Choroid plexus epithelial cell (primary cell): ENCODE measurements at places on chromosomes 16 and 17.
A peak's percentile ranks its signal among the peaks of the same experiment; 100 is the strongest.

GRCh38 chr16:15642557-15643047, 352 bp downstream of the MARF1 start:
- peak; percentile 62 for DNase-seq

- DNase-seq: no peak
Measured at GRCh38 chr16:407253-407652, 5.6 kb downstream of the DECR2 start.

GRCh38 chr16:84641643-84642358, 6.5 kb upstream of the KLHL36 start:
- no peak for DNase-seq

- DNase-seq: no peak
Measured at GRCh38 chr17:76570877-76571471, 14.7 kb downstream of the ST6GALNAC2 start.

GRCh38 chr17:76153202-76153601, 12.2 kb upstream of the FOXJ1 start:
- no peak for DNase-seq

GRCh38 chr16:19883296-19883965, 1.2 kb downstream of the GPRC5B start:
- DNase-seq: peak; percentile 63

DNA sequence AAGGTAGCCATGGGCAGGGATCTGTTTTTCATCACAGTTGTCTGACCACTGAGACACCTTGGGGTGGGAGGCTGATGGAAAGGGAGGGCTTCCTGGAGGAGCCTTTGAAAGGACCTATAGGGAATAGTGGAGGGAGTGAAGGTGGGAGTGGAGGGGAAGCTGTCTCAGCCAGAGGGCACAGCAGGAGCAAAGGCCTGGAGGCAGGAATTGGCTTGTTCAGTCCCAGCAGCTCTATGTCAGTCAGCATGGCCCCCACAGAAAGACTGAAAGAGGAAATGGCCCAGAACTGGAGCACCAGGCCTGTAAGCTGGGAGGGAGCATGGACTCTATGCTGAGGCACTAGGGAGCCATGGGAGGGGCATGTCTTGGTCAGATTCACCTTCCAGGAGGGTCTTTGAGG, 12.8 kb upstream of the CBFB start:
- DNase-seq: no peak

DNA sequence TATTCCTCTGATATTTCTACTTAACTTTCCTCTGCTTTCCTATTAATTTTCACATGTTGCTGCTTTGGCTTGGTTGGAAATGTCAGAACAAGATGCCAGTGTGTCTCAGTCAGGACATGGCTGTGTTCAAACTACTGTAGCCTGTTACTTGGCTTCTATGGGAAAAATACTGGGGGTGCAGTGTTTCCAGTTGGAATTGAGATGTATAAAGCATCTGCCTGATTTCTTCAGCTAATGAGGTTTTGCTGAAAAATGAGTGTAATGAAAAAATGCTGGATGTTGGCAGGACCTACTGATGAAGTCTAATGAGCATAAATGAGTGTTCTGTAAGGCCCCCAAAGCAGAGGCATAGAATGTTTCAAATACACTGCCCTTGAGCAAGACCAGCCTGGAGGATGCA, 166.6 kb downstream of the PHKB start:
- no peak for DNase-seq

GRCh38 chr17:27105636-27106035, 188.3 kb upstream of the WSB1 start:
- DNase-seq: no peak

- peak; percentile 79 for DNase-seq
Measured at GRCh38 chr16:14205666-14206065, 134.5 kb downstream of the MRTFB start.

- DNase-seq: no peak
Measured at GRCh38 chr17:18226284-18226945, 980 bp downstream of the LLGL1 start.

DNA sequence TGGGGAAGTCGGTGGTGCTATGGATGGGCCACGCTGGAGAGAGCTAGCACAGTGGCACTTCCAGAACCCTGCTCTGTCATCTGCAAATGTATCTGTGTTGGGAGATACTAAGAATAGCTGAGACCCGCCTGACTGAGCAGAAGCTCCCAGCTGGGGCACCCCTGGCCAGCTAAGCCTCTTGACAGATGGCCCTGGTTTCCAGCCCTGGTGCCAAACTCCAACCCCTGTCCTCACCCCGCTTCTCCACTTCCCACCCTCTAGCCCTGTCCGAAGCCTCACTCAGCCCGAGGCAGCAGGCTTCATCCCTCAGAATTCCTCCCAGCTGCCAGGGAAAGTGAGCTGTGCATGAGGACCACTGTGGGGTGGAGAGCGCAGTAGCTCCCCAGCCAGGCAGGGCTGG, 124.4 kb downstream of the CCDC144A start:
- no peak for DNase-seq

- no peak for DNase-seq
Measured at GRCh38 chr16:10171221-10171620, 11.0 kb downstream of the GRIN2A start.

- DNase-seq: peak; percentile 77
Measured at GRCh38 chr17:4232168-4232813, 31.5 kb downstream of the ANKFY1 start.

- no peak for DNase-seq
Measured at GRCh38 chr17:55273579-55274354, 9.0 kb downstream of the HLF start.

GRCh38 chr17:65953316-65954147, 238.4 kb downstream of the CEP112 start:
- DNase-seq: peak; percentile 16

DNA sequence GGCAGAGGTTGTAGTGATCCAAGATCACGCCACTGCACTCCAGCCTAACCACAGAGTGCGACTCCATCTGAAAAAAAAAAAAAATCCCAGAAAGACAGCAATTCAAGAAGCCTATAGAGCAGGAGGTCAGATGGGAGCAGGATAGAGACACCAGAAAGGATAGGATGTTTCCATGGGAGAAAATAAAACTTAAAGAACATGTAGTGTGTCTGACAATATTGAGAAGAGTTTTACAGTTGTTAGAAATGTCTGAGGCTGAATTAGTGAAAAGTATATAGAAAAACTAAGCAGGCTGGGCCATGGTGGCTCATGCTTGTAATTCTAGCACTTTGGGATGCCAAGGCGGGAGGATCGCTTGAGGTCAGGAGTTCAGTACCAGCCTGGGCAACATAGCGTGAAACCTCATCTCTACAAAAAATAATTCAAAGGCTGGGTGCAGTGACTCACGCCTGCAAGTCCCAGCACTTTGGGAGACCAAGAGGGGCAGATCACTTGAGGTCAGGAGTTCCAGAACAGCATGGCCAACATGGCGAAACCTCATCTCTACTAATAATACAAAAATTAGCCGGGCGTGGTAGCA, 15.3 kb upstream of the TRIM37 start:
- no peak for DNase-seq

DNA sequence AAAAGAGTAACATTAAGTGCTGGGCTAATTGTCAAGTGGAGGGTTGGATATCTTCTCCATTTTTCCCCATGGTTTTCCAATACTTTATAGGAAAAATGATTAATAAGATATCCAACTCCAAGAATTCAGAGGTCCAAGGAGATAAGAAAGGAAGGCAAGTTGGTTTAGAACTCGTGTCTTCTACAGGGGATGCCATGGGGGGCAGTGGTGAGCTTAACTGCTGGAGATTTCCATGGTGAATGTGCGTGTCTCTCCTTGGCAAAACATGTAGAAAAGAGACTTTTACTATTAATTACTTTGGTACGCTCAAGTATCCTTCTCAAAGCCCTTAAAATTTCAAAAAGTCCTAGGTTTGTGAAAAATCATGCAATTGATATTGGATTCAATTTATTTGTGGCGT, 982.9 kb upstream of the RBFOX1 start:
- no peak for DNase-seq

DNA sequence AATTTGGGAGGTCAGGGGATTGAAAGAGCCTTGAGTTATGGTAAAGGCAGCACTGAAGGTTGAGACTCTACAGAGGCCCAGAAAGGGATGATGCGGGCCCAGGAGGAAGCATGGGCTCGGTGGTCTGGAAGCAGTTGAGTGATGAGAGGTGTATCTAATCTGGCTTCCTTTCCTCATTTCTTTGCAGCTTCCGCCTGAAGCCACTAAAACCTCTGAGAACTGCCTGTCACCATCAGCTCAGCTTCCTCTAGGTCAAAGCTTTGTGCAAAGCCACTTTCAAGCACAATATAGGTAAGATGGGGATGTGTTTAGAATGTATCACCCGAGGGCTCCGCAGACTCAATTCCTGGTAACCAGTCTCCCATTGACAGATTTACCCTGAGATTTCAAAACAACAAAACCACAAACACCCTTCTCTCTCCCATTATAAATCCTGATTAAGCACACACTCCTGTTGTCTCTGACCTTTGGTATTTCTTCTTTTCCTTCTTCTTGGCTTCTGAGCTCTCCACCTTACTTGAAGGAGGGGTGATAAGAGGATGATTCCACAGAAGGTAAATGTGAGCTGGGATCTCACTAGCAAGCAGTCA, 21.2 kb downstream of the USP43 start:
- DNase-seq: no peak

GRCh38 chr17:16908273-16908672, 63.6 kb downstream of the TNFRSF13B start:
- no peak for DNase-seq

GRCh38 chr17:21249920-21250703, 3.1 kb downstream of the NATD1 start:
- no peak for DNase-seq

- DNase-seq: no peak
Measured at GRCh38 chr16:82027629-82028064, 7.4 kb upstream of the HSD17B2 start.

DNA sequence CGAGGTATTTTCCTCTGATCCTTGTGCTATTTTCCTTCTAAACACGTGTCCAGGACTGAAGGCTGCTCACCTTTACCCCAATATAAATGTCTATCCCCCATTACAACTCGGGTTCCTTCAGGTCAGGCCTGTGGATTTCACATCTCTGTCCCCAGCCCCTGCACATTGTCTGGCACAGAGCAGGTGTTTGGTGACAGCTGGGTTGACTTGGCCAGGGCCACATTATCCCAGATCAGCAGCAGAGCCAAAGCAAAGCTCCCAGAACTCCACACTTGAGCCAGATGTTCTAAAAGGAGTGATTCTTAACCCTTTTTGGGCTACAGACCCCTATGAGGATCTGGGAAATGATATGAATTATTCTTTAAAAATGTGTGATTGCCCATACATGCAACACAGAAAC, 18.0 kb upstream of the SPATA32 start:
- no peak for DNase-seq

DNA sequence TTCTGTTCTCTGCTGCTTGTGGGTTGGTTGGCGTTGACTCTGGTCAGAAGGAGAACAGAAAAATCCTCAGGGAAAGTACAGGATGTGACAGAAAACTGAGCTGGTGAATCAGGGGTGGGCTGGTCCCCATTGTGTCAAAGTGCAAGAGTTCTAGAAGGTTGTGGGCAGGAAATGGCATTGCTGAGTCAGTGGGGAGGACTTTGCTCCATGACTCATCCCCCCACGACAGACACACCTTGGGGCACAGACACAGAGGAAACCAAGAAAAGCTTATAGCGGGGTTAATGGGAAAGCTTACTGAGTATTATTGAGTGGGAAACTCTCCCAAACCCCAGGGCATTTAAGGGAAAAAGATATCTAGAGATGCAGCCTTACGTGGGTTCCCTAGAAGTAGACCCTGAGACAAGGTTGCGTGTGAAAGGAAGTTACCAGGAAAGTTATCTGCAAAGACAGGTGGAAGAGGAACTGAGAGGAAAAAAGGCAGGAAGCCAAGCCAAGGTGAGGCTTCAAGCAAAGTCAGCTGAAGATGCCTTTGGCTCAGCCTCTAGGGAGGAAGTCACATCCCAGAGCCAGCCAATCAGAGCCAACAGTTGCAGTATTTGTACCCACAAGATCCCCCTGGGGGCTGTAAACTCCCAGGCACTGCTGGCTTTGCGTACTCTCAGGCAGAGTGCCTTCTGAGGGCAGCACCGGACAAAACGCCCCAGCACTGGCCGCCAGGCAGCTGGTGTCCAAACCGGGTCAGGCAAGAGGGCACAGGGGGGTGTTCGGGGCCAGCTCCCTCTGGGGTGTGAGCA, 86.4 kb downstream of the FOXL1 start:
- peak; percentile 87 for DNase-seq

DNA sequence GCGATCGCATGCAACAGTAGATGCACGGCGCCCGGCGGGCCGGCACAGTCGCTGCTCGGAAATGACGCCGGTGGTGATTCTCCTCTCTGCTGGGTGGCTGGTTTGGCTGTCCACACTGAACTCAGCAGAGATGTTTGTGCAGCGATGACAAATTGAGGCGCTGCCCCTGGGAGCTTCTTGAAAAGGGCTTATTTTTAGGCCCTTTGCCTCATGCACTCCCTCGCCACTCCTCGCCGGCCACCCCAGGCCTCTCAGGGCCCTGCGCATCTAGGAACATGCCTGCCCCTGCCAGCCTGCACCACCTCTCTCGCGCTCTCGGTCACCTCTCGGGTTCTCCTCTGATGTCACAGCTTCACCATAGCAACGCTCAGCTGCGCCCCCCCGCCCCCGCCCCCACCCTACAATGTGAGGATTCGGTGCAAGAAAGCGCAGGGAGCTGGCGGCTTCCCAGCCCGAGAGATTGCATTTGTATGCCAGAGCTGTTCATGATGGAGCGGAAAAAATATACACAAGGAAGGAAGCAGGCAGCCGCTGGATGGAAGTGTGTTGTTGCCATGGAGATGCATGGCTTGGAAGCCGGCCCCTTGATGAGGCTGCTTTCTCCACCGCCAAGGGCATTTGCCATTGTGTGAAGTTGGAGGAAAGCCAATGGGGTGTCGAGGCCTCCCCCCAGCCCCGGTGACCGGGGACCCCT, 81.3 kb upstream of the PLCG2 start:
- no peak for DNase-seq

GRCh38 chr16:47612711-47613110, 151.6 kb downstream of the PHKB start:
- peak; percentile 35 for DNase-seq

GRCh38 chr17:20611309-20611708, 31.8 kb downstream of the CDRT15L2 start:
- no peak for DNase-seq

GRCh38 chr16:78163772-78164670, 64.6 kb downstream of the WWOX start:
- DNase-seq: no peak

DNA sequence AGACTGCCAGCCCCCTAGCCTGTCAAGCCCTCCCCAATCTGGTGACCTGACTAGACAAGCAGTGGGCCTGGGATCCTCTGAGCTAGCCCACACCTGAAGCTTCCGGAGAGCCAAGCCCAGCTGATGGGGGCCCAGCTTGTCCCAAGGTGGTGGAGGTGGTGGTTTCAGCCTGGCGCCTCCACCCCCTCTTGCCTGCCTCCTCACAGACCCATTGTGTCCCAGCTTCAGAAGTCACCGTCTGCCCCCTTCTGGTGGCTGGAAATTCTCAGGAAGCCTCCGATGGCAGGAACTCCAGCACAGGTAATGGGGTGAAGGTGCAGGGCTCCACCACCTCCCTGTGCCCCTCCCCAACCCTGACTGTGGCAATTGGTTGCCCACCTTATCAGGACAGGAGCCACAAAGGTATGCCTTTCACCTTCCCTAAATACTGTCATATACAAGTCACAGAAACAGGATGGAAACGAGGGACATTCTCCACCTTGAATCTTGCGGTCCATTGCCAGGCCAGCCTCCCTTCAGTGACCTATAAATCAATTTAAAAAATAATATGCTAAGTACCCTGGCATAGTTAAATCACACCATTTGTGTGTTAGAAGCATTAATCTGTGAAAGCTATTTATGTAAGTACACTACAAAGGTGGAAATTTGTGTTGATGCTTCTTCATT, 66.0 kb upstream of the ZNF423 start:
- DNase-seq: peak; percentile 76

GRCh38 chr17:44865231-44865660, 17.6 kb downstream of the HIGD1B start:
- DNase-seq: peak; percentile 85
